ENCODE measurements at places on chromosomes 1 and 21. TPM values are rescaled to one million over a fixed set of nuclear protein-coding genes. Genes with fewer than 3 reads are reported as not detected.

Gene CRYZ
- total RNA-seq = 19.5 TPM

Gene ATP1A2
- total RNA-seq = 0.65 TPM

Gene RNU1-4
- 4,050 TPM for total RNA-seq

Gene BRDT
- total RNA-seq = not detected

Gene PRR9
- total RNA-seq = not detected

Gene CD101
- 0.14 TPM for total RNA-seq

Gene RGS13
- 0.14 TPM for total RNA-seq

Gene FAM3B
- not detected for total RNA-seq

Gene RAB3B
- 7.0 TPM for total RNA-seq

Gene NLRP3
- 0.09 TPM for total RNA-seq

Gene PPIAL4G
- not detected for total RNA-seq

Gene OR2T35
- not detected for total RNA-seq

Gene ENTREP3
- 5.5 TPM for total RNA-seq

Gene ANGPTL1
- total RNA-seq = 8.8 TPM

Gene SPRR5
- not detected for total RNA-seq

Gene OLIG2
- not detected for total RNA-seq

Gene SPRR2A
- not detected for total RNA-seq

Gene SEC16B
- total RNA-seq = 1.7 TPM

Gene IQCC
- total RNA-seq = 1.0 TPM

Gene TMEM51
- 6.8 TPM for total RNA-seq

Gene SLC26A9
- total RNA-seq = not detected

Gene IL19
- total RNA-seq = not detected

Gene YIPF1
- 28.7 TPM for total RNA-seq

Gene TNFRSF8
- 0.28 TPM for total RNA-seq

Gene GPR52
- total RNA-seq = 0.55 TPM

Gene SPATC1L
- 7.7 TPM for total RNA-seq

Gene TRNP1
- 15.7 TPM for total RNA-seq

Gene CYP2J2
- under 0.01 TPM for total RNA-seq

Gene IRF6
- total RNA-seq = 0.14 TPM

Gene RNF186
- not detected for total RNA-seq

Gene GBP6
- total RNA-seq = not detected

Gene SLAMF7
- total RNA-seq = not detected

Gene C1orf105
- not detected for total RNA-seq

Gene EFHD2
- 19.0 TPM for total RNA-seq

Gene SUSD4
- 0.14 TPM for total RNA-seq

Gene EDEM3
- total RNA-seq = 98.5 TPM

Gene HTR1D
- total RNA-seq = not detected

Gene FMO1
- 0.14 TPM for total RNA-seq

Gene MYBPH
- 0.14 TPM for total RNA-seq

Gene MPL
- not detected for total RNA-seq

Gene SPRR1B
- not detected for total RNA-seq

Gene RPL11
- 1,611 TPM for total RNA-seq

Gene HFM1
- 0.43 TPM for total RNA-seq

Gene DISC1
- 1.8 TPM for total RNA-seq

Gene ORC1
- total RNA-seq = 0.28 TPM

Gene PLEKHN1
- total RNA-seq = 0.28 TPM

Gene TSTD1
- 16.9 TPM for total RNA-seq
